Stimulated activated CD8-positive, alpha-beta memory T cell treated with anti-CD3 and anti-CD28 coated beads, Interleukin-4, amount 100 ng/mL, for 1 hour (primary cell): ENCODE measurements at places on chromosomes 4 and X.
A peak's percentile ranks its signal among the peaks of the same experiment; 100 is the strongest.

DNA sequence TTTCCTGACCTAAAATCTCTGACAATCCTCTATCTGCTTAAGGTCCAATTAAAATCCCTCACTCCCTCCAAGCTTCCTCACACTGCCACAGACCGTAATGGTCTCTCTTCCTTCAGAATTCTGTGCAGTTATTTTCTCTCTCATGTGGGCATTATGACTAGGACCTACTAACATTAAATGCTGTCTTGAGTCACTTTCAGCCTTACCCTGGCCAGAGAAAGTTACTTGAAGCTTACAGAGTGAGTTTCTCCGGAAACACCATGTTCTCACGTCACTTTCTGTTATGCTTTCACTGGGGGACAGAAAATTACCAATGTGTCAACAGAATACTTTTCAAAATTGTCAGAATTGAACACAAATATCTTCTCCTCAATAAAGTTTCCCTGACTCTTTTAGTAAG lies 271.8 kb downstream of the INPP4B start:
- DNase-seq: no peak

DNA sequence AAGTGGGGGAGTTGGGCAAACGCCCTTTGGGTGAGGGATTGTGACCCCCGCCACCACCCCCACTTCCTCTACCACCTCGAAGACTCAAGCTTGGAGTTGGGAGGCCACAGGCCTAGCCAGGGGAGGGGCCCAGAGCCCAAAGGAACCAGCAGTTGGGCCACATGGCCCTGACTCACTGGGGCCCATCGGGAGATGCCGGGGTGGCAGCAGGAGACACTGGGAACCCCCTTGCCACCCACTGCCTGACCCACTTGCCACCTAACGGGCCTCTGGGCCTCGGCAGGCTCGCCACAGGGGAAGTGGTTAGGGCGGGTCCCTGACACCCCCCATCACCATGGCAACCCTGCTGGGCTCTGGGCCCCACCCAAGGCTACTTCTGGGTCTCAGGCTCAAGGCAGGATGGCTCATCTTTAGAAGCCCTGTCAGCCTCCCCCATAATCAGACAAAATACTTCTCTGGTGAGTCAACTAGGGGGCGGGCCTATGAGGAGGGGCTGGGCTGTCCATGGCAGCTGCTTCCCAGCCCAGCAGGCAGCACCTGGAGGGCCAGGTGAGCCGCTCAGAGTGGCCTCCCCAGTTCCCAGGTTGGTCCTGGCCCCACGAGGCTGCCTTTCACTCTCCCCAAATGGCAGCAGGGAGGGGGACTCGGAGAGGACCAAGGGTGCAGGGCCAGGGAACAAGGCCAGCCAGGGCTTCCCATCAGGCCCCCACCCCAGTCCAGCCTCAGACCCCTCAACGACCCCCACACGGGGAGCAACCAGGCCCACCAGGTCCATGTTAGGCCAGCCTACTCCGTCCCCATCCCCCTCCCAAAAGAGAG lies 5.6 kb downstream of the FLNA start:
- peak; percentile 86 for DNase-seq

DNA sequence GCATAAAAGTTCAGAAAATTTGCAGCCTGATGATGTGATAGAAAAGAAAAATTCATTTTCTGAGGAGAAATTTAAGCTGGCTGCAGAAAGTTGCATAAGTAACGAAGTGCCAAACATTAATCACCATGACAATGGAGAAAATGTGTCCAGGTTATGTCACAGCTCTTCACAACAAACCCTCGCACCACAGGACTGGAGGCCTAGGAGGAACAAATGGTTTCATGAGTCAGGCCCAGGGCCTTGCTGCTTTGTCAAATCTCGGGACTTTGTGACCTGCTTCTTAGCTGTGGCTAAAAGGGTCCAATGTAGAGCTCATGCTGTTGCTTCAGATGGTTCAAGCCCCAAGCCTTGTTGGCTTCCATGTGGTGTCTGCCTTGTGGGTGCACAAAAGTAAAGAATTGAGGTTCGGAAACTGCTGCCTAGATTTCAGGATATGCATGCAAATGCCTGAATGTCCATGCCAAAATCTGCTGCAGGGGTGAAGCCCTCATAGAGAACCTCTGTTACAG lies 527.4 kb downstream of the SH3BGRL start:
- DNase-seq: no peak

- no peak for DNase-seq
Measured at GRCh38 chrX:22481436-22481835, 208.7 kb downstream of the CBLL2 start.

GRCh38 chr4:48831532-48832030 lies 693 bp downstream of the OCIAD1 start:
- DNase-seq: no peak

DNA sequence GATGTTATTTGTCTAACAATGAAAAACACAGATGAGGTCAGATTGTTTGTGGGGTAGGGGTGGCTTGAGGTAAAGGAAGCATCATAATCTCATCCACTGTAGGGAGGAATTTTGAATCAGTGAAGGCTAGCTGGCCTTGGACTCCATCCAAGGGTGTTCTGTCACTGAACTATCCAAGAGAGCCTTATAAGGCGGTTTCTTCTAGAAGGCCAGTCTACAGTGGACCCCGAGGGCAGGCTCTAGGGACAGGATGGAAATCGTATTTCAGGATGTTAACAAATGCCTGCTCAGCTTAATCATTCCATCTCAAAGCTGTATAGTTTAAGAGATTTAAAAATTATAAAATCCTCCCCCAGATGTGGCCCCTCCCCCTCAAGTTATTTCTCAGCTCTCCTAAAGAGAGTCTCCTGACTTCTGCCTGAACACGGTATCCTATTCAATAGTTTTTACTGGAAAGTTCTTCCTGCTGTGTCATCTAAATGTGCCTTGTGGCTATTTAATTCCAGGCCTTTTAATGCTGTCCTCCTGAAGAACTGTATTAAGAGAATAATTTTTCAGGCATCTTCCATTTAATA lies 8.0 kb downstream of the IGFBP7 start:
- DNase-seq: no peak

DNA sequence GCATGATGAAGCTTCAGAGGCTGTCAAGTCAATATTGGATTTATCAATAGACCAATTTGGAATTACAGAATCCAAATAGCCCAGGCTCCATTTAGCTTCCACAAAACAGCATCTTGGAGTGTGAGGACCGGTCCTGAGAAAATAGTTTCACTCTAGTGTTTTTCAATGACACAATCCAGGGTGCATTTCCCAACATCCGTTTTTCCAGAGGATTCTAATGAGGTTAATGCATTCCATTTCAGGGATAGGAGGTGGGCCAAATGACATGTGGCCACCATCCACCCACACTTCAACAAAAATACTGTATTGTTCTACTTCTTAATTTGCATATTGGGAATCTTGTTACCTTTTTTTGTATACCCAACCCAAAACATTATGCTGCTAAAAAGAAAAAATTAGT lies 229.8 kb upstream of the LDB2 start:
- no peak for DNase-seq

DNA sequence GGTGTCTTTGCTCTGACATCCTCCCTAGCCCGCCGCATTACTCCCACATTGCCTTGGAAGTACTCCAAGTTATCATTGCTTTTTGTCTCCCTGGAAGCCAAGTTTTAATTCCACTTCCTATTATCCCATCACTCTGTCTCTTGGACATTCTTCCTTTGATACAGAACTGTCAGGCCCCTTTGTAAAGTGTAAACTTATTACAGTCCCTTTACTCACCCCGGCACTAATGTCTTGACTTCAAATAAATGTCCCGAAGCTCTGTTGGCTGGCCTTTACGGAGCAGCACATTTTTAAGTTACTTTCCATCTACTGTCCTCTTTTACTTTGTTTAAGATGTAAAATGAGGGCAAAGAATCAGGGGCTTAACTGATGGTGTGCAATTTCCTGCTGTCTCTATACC lies 223.5 kb upstream of the IGFBP7 start:
- no peak for DNase-seq

DNA sequence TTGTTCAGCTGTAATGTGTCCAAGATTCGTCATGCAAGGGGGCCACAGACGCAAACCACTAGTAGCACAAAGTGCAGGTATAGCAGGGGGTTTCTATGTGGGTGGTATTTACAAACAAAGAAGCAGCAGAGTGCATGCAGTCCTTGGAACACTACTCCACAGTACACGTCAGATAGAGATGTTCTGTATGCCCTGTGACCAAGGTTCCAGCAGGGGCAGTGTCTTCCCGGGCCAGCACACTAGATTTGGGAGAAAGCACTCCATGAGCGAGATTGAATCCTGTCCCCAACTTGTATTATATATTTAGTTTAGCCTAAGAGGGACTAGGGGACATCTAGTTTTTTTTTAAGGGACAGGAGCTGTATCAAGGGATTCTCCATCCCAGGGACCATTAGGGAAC lies 54.4 kb upstream of the ESX1 start:
- DNase-seq: no peak

DNA sequence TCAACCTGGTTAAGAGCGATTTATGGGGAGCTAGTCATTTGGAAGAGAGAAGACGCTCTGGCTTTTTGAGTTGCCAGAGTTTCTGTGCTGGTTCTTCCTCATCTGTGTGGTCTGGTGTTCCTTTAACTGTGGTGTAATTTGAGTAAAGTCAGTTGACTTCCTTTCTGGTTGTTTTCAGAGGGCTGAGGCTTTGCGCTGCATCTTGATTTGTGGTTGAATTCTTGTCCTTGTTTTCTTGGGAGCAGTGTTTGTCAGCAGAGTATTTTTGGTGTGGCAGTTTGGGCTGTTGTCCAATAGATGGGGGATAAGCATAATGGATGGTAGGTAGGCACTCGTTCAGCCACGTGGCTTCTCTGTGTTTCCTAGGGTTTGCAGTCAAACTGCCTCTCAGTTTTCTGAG lies 2143.2 kb upstream of the TENM3 start:
- no peak for DNase-seq
